ENCODE measurements at places on chromosomes 11 and 22.
A peak's percentile ranks its signal among the peaks of the same experiment; 100 is the strongest.

- no peaks in the 10 kb centered on the region for H3K36me3 ChIP-seq
- DNase-seq, result no peak
- peaks cover 2% of the 10 kb centered on the region for H3K27me3 ChIP-seq
- no peak overlapping the region for H3K4me3 ChIP-seq
Measured at GRCh38 chr11:120819437-120820365, 204.2 kb upstream of the TBCEL start.

DNA sequence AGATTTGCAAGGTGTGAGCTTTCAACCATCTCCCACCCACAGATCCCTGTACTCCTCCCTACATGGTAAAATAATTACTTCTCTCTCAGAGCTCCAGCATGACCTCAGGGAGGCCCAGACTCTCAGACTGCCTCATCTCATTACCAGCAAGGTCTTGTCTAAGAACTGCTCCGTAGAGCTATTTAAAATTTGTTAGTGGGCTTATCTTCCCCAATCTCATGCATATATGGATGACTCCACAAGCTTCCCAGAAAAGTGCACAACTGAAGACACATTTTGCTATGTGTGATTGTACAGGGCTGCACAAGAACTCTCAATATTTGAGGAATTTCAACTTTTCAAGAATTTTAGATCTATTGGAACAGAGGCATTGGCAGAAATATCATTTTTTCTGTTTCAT, 230.3 kb downstream of the CSNK2A3 start:
- no peak overlapping the region for H3K27ac ChIP-seq
- no peaks in the 10 kb centered on the region for H3K36me3 ChIP-seq
- H3K4me3 ChIP-seq, result no peak overlapping the region
- H3K4me1 ChIP-seq, result no peaks in the 10 kb centered on the region
- H3K27me3 ChIP-seq, result no peaks in the 10 kb centered on the region

DNA sequence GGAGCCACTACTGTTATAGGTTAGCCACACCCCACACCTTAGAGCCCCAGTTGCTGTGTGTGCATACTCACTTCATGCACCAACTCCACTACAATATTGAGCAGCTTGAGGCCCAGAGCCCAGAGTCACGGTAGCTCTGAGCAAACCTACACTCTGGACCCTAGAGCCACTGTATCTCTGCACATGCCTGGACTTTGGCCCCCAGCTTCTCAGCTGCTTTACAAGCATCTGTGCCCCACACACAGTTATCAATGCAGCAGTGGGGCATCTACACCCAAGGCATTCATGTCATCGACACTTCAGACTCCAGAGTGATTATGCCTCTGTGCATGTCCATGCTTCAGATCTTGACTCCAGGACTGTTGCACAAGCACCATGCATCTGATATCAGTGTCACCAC, 2.3 kb upstream of the OR5B12 start:
- no peak overlapping the region for H3K4me3 ChIP-seq
- no peaks in the 10 kb centered on the region for H3K27me3 ChIP-seq
- no peaks in the 10 kb centered on the region for H3K36me3 ChIP-seq
- H3K4me1 ChIP-seq, result no peaks in the 10 kb centered on the region

- no peak overlapping the region for H3K27ac ChIP-seq
- no peak for DNase-seq
- H3K4me1 ChIP-seq, result no peaks in the 10 kb centered on the region
- H3K27me3 ChIP-seq, result no peaks in the 10 kb centered on the region
- peaks cover 70% of the 10 kb centered on the region for H3K36me3 ChIP-seq
- H3K4me3 ChIP-seq, result no peak overlapping the region
Measured at GRCh38 chr22:20533879-20534265, 26.5 kb downstream of the MED15 start.

GRCh38 chr11:47565340-47566148, at the start of gene PTPMT1:
TSS of gene PTPMT1 (plus strand) at chr11:47565599. CDS start at chr11:47565623, 24 bp downstream.
- H3K4me3 ChIP-seq, result peak within 1 kb of the TSS; percentile 89
- no peaks in the 10 kb centered on the region for H3K27me3 ChIP-seq
- no peaks in the 10 kb centered on the region for H3K36me3 ChIP-seq
- peaks cover 14% of the 10 kb centered on the region for H3K4me1 ChIP-seq
- peak; percentile 72 for DNase-seq
- peak within 1 kb of the TSS; percentile 80 for H3K27ac ChIP-seq

DNA sequence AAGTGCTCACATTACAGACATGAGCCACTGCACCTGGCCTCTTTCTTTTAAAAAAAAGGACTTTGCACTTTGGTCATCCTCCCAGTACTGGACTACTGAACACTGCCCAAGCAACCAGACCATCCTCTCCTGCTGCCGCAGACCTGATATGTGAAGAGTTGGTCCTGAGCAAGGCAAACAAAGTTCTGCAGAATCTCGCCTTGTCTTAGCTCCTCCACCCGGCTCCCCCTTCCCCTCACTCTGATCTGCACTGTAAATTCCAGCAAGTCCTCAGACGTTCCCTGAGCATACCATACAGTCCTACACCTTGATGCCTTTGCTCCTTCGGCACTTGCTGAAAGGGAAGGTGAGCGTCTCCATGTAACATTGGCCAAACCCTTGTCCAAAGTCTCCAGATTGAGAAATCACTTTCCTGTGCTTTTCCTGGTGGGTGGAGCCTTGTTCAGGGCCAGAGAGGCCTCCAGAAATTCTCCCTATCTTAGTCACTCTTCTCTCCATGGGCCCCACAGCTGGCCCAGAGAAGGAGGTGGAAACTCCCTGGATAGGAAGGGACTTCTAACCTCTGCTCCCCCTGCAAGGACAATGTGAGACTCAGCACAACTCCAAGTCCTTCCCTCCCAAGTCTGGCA, 47.0 kb upstream of the TIMP3 start:
- no peak overlapping the region for H3K4me3 ChIP-seq
- H3K36me3 ChIP-seq, result no peaks in the 10 kb centered on the region
- no peak for DNase-seq
- peaks cover 19% of the 10 kb centered on the region for H3K4me1 ChIP-seq
- no peaks in the 10 kb centered on the region for H3K27me3 ChIP-seq

GRCh38 chr11:104275992-104276391, 112.0 kb upstream of the PDGFD start:
- H3K27me3 ChIP-seq, result no peaks in the 10 kb centered on the region
- H3K4me3 ChIP-seq, result no peak overlapping the region
- no peak overlapping the region for H3K27ac ChIP-seq
- no peaks in the 10 kb centered on the region for H3K4me1 ChIP-seq
- no peaks in the 10 kb centered on the region for H3K36me3 ChIP-seq

DNA sequence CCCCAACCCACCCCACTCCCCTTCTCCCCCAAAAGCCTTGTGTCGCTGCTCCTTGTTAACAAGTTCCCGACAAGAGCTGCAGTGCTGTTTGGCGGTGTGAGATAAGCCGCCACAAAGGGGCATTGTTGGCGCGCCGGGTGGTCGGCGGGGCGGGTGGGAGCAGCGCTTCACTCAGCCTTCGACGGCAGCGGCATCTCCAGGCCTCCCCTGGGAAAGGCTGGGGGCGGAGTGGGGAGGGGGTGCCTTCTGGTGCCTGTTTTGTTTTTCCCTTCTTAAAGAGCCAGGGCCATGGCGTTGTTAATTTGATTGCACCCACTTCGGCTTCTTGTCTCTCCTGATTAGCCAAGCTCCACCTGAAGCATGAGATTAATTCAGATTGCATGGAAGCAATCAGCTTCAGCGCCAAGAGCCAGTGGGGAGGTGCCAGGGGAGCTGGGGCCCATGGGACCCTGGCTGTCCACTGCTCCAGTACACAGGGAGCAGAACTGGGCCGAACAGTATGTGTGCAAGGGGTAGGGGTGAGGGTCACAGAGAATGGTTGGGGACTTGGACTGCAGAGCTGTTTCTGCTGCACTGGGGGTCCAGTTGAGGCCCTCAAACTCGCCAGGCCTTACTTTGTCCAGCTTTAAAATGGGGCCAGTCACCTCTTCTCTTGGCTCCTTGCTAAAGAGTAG, 165.1 kb downstream of the CEP164 start:
- no peak overlapping the region for H3K4me3 ChIP-seq
- DNase-seq, result peak; percentile 40
- H3K27me3 ChIP-seq, result no peaks in the 10 kb centered on the region
- H3K36me3 ChIP-seq, result no peaks in the 10 kb centered on the region

GRCh38 chr22:27686534-27686933, 115.0 kb downstream of the MN1 start:
- no peaks in the 10 kb centered on the region for H3K4me1 ChIP-seq
- H3K36me3 ChIP-seq, result no peaks in the 10 kb centered on the region
- H3K27me3 ChIP-seq, result no peaks in the 10 kb centered on the region
- DNase-seq, result no peak
- no peak overlapping the region for H3K4me3 ChIP-seq

GRCh38 chr11:129258205-129258604, 66.1 kb upstream of the ARHGAP32 start:
- H3K4me1 ChIP-seq, result peaks cover 2% of the 10 kb centered on the region
- H3K27ac ChIP-seq, result no peak overlapping the region
- no peak for DNase-seq
- H3K27me3 ChIP-seq, result no peaks in the 10 kb centered on the region
- no peak overlapping the region for H3K4me3 ChIP-seq
- no peaks in the 10 kb centered on the region for H3K36me3 ChIP-seq

- H3K4me3 ChIP-seq, result no peak overlapping the region
- H3K27me3 ChIP-seq, result peaks cover 6% of the 10 kb centered on the region
- no peaks in the 10 kb centered on the region for H3K36me3 ChIP-seq
- no peaks in the 10 kb centered on the region for H3K4me1 ChIP-seq
- DNase-seq, result no peak
Measured at GRCh38 chr11:44488165-44488965, 77.1 kb upstream of the CD82 start.

DNA sequence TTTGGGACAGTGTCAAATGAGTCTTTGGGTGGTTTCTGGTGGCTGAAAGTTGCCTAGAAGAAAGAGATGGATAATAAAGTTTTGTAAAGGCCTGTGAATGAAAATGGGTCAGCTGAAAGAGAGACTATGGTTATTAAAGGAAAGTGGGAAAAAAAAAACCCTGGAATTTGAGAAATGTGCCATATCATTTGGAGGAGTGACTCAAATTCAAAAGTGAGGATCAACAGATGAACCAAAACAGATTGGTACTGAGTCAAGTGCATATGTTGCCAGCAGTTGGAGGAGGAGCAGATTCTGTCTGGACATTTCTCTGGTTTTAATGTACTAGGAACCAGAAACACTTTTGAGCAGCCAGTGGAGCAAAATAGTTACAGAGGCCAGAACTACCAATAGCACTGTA, 339.8 kb downstream of the KCNA4 start:
- H3K4me1 ChIP-seq, result no peaks in the 10 kb centered on the region
- no peak overlapping the region for H3K27ac ChIP-seq
- no peaks in the 10 kb centered on the region for H3K36me3 ChIP-seq
- no peak overlapping the region for H3K4me3 ChIP-seq
- H3K27me3 ChIP-seq, result no peaks in the 10 kb centered on the region

- H3K4me1 ChIP-seq, result no peaks in the 10 kb centered on the region
- peaks cover 3% of the 10 kb centered on the region for H3K36me3 ChIP-seq
- H3K27me3 ChIP-seq, result peaks cover 25% of the 10 kb centered on the region
- H3K4me3 ChIP-seq, result no peak overlapping the region
Measured at GRCh38 chr22:28950617-28951411, 67.4 kb downstream of the ZNRF3 start.

DNA sequence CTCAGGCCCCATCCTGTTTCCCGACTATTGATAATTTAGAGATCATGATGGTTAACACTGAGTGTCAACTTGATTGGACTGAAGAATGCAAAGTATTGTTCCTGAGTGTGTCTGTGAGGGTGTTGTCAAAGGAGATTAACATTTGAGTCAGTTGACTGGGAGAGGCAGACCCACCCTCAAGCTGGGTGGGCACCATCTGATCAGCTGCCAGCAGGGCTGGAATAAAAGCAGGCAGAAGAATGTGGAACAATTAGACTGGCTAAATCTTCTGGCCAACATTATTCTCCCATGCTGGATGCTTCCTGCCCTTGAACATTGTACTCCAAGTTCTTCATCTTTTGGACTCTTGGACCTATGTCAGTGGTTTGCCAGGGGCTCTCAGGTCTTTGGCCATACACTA, 1170.0 kb upstream of the CNTN5 start:
- no peaks in the 10 kb centered on the region for H3K36me3 ChIP-seq
- no peaks in the 10 kb centered on the region for H3K4me1 ChIP-seq
- no peak overlapping the region for H3K4me3 ChIP-seq
- DNase-seq, result no peak
- H3K27me3 ChIP-seq, result no peaks in the 10 kb centered on the region

GRCh38 chr11:35304386-35304775, 115.0 kb downstream of the SLC1A2 start:
- H3K27me3 ChIP-seq, result no peaks in the 10 kb centered on the region
- no peaks in the 10 kb centered on the region for H3K36me3 ChIP-seq
- DNase-seq, result peak; percentile 59
- H3K27ac ChIP-seq, result peak overlapping the region; percentile 77
- no peak overlapping the region for H3K4me3 ChIP-seq
- peaks cover 6% of the 10 kb centered on the region for H3K4me1 ChIP-seq

DNA sequence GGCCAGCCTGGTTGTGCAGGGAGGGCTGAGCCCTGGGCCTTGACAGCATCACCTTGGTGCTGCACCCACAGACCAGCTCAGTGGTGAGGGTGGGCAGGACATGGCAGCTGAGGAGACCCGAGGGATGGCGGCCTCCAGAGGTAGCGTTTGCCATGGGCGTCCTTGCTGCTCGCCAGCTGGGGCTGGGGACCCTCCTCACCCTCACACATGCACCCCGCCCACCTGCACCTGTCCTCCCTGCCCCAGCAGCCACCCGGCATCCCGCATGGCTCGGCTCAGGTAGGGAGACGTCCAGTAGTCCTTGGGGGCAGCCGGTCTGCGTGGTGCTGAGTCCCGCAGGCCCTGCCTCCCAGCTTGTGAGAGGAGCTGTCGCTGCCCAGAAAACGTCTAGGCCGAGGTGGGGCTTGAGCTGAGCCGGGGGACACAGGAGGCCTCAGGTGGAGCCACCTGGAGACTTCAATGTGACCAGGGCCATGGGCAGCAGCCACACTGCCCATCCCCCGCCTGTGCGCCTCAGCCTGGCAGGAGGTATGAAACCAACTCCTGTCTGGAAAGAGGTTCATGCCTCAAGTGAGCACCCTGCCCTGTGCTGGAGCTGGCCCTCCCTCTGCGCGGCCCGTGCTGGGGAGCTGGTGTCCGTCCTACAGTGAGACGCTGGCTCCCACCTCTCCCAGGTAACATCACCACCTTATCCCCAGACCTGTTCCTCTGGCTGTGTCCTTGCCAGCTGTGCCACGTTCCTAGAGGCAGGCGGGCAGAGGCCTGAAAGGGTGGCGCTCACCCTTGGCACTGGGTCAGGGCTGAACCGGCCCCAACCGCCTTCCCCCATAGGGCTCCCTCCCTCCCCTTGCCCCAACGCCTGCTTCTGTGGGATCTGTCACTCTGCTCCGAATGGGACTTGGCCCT, 3.3 kb upstream of the TRABD start:
- H3K4me1 ChIP-seq, result peaks cover 59% of the 10 kb centered on the region
- H3K27ac ChIP-seq, result no peak overlapping the region
- no peak for DNase-seq
- H3K36me3 ChIP-seq, result no peaks in the 10 kb centered on the region
- H3K27me3 ChIP-seq, result no peaks in the 10 kb centered on the region

DNA sequence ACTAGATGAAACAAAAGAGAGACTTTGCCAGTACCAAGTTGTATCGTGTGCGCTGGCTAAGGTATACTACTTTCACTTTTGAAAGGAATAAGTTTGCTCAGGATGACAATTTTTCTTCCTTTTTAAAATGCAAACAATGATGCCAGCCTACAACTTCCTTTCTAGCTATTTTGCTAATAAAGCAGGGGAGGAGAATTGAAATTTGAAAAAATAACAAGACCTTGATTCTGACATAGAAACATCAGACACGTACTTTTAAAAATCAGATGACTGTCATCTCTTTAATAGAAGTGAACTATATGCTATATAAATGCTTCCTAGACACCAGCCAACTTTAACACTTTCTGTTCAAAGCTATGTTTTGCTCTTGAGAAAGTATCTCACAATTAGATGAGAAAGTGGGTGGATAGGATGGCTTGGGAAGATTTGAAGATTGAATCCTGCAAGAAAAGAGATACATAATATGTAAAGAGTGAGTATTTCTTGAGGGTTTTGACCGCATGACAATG, 41.7 kb upstream of the BLID start:
- no peaks in the 10 kb centered on the region for H3K36me3 ChIP-seq
- H3K27ac ChIP-seq, result no peak overlapping the region
- H3K27me3 ChIP-seq, result no peaks in the 10 kb centered on the region
- H3K4me1 ChIP-seq, result peaks cover 11% of the 10 kb centered on the region
- DNase-seq, result peak; percentile 33
